ENCODE measurements at places on chromosomes 12 and 14.

DNA sequence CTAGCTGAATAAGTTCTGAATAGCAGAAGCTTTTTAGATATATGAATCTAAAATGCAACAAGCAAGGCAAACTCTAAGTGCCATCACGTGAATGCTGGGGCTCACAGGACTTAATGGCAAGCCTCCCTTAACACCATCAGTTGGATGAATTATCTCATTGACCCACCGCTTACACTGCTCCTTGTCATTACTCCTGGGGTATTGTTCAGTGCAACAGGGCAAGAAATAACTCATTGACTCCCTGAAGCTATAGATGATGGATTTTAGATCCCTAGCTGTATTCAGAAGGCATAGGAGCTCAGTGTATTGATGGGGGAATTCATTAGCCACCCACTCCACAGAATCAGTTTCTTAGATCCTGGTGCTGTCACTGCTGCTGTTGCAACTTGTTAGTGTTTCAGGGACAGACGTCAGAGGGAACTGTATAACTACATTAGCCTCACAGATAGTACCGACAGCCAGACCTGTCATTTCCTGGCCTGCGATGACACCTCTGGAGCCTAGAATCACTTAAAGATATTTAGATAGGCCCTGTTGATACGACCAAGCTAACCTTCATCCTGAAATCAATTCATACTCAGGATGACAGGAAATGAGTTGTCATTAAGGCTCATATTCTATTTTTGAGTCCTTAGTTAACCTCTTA lies 735.3 kb downstream of the DIO2 start:
- no peak for DNase-seq

- DNase-seq, result peak; percentile 66
Observed at GRCh38 chr12:54217774-54218241, 29.0 kb upstream of the SMUG1 start.

GRCh38 chr12:111685322-111685810 lies 390 bp downstream of the BRAP start:
- DNase-seq, result peak; percentile 56

- no peak for DNase-seq
Observed at GRCh38 chr14:50836515-50836914, 5.6 kb upstream of the NIN start.

- peak; percentile 52 for DNase-seq
Observed at GRCh38 chr12:94100211-94100627, 48.2 kb upstream of the PLXNC1 start.

DNA sequence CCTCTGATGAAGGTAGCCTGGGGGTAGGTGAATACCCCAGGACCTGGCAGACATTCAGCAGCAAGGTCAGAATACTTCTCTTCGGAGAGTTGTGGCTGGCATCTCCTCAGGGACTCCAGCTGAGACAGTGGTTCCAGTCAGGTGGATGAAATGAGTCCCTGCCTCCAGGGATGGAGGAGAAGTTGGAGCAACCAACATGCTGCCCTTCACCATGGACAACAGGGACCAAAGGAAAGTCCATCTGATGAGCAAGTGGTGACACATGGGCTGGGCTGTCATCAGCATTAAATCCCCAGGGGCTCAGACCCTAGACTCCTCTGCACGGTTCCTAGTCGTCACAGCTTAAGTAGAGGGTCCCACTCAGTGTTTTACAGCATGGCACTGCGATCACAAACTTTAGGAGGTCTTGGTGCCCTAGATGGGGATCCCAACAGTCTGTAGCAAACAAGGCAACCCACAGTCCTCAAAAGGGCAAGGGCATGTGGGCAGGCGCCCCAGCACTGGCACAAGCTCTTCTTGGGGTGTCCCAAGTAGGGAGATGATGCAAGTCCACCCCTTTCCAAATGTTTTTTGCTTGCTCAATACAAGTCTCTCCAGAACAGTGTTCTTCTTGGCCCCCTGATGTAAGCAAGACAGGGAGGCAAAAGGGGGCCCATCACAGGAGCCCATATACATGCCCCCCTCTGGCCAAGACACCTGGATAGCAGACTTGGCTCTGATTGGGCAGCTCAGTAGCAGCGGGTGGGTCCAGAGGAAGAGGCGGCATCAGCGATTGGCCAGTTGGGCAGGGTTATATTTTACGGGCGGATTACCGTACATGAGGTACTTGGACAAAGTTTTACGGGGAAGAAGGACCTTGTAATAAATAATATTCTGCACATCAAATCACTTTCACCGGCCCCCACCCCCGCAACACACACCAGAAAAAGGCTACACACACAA lies 10.8 kb upstream of the CDH24 start:
- DNase-seq, result no peak

- no peak for DNase-seq
Observed at GRCh38 chr12:5779401-5779800, 165.7 kb downstream of the ANO2 start.

Measured in NCI-H146 (cell line).